ENCODE measurements at places on chromosomes 6 and 20.

GRCh38 chr20:53792946-53793536 is 199.4 kb upstream of the ZNF217 start:
- H3K4me1 ChIP-seq: no peaks in the 10 kb centered on the region
- H3K27me3 ChIP-seq: no peaks in the 10 kb centered on the region
- no peaks in the 10 kb centered on the region for H3K36me3 ChIP-seq
- no peak for DNase-seq
- H3K27ac ChIP-seq: no peak overlapping the region
- H3K4me3 ChIP-seq: no peak overlapping the region

DNA sequence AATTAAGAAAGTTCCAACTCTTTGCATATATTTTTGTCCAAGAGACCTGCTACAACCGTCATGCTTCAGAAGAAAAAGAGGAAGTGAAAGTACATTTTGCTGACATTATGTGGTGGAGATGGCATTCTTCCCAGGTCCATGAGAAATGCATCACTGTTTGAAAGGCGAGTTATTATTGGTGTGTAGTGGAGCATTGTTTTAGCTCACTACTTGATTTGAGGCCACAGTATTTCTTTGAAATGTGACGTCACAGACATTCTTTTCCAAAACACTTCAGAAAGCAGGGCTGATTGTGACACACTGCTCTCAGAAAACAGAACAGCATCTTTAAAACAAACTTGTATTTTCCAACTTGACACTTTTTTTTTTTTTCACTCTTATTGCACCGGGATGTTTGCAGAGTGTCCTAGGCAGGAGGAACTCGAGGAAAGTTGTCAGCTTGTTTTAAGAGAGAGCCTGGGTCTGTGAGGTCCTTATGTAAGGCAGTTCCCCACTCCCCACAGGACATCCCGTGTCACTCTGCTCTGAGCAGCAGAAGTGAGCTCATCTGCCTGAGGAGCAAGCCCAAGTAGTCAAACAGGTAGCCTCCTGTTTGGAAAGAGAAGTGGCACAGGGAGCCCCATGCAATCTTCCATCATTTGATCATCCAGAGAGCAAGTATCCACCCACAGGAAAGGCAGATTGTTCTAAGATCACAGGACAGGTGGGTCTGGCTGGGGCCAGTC is 1.1 kb downstream of the SPTLC3 start:
- H3K4me1 ChIP-seq: peaks cover 4% of the 10 kb centered on the region
- H3K36me3 ChIP-seq: no peaks in the 10 kb centered on the region
- no peak for DNase-seq
- no peaks in the 10 kb centered on the region for H3K27me3 ChIP-seq
- no peak overlapping the region for H3K4me3 ChIP-seq

DNA sequence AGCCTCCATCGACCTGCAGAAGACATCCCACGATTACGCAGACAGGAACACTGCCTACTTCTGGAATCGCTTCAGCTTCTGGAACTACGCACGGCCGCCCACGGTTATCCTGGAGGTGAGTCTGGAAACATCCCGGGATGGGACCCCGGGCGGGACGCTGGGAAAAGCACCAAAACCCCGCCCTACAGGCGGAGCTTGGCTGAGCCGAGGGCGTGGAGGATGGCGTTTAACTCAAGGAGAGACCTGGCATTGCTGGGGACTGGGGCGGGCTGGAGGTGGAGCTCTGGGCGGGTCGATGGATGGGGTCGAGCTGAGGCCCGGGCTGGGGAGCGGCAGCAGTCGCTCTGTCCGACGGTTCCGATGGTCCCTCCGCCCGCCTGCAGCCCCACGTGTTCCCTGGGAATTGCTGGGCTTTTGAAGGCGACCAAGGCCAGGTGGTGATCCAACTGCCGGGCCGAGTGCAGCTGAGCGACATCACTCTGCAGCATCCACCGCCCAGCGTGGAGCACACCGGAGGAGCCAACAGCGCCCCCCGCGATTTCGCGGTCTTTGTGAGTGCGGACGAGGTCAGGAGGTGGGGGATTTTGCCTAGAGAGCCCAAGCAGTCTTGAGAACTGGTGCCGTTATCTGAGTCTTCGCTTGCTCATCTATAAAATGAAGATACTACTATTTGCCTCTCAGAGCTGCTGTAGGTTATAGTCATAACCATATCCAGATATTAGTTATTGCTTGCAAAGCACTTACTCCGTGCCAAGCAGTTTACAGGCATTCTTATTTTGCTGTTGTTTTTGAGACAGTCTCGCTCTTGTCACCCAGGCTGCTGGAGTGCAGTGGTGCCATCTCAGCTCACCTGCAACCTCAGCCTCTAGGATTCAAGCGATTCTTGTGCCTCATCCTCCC is 3.8 kb downstream of the SPAG4 start:
- H3K4me1 ChIP-seq: peaks cover 5% of the 10 kb centered on the region
- H3K36me3 ChIP-seq: peaks cover 3% of the 10 kb centered on the region
- peak; percentile 97 for DNase-seq
- no peak overlapping the region for H3K27ac ChIP-seq

DNA sequence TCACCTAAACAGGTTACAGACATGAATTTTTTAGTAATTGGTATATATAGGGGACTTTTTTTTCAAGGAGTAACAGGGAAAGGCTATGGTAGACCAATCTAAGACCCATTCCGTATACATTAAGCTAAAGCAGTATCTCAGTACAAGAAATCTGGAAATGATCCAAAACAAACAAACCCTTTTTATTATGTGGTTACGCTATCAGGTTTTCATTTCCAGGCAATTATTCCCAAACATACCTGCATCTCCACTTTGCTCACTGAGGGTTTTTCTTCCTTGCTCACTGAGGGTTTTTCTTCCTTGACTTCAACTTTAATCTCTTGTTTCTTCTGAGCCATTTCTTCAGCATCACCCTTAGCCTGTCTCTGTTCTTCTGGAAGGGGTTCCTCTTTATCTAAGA is 107.3 kb downstream of the EPB41L2 start:
- H3K4me3 ChIP-seq: no peak overlapping the region
- H3K27ac ChIP-seq: no peak overlapping the region
- no peaks in the 10 kb centered on the region for H3K4me1 ChIP-seq

- H3K4me1 ChIP-seq: no peaks in the 10 kb centered on the region
- H3K36me3 ChIP-seq: no peaks in the 10 kb centered on the region
- H3K27me3 ChIP-seq: no peaks in the 10 kb centered on the region
- H3K4me3 ChIP-seq: no peak overlapping the region
Observed at GRCh38 chr6:82035526-82035925, 212.0 kb downstream of the IBTK start.
